Stimulated activated CD4-positive, alpha-beta T cell treated with anti-CD3 and anti-CD28 coated beads, Interleukin-4, amount 100 ng/mL, for 24 hours (primary cell): ENCODE measurements at places on chromosomes 11 and 22.

- no peak for DNase-seq
These were observed 116.4 kb downstream of the CASP12 start for GRCh38 chr11:104781719-104782376.

DNA sequence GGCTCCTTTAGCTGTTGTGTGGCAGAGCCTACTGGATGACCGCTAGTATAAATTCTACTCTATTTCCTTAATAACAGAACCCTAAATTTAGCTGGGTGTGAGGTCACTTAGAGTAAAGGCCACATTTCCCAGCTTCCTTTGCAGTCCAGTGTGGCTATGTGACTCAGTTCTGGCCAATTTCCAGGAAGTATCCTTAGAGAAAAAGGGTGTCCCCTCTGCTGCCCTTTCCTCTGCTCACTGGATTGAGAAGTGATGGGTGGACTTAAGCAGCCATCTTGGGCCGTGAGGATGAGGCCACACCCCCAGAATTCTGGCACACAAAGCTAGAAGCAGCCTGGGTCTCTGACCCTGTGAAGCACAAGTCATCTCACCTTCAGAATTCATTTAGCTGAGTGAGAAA lies 11.7 kb upstream of the RASD2 start:
- DNase-seq = no peak

DNA sequence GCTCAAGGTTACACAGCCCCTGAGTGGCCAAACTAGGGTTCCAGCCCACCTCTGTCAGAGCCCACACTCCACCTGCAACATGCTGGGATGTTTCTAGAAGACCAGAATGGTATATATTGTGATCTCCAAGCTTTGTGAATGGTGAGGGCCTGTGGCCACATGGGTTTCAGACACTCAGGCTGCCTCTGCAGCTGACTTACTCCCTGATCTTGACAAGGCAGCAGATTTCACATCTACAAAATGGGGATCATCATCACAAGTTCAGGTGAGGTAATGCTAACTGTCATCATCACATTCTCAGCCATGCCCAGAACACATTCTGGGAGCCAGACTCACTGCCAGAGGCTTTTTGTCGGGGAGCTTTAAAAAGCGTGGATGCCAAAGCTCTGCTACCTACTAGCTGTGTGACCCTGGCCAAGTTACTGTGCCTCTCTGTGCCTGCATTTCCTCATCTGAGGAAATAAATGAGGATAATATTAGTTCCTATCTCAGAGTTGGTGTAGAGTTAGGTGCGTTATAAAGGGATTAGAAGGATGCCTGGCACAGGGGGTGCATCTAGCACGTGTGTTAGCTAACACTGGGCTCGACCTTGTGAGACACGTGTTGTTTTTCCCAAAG lies 24.9 kb upstream of the WNT11 start:
- no peak for DNase-seq

DNA sequence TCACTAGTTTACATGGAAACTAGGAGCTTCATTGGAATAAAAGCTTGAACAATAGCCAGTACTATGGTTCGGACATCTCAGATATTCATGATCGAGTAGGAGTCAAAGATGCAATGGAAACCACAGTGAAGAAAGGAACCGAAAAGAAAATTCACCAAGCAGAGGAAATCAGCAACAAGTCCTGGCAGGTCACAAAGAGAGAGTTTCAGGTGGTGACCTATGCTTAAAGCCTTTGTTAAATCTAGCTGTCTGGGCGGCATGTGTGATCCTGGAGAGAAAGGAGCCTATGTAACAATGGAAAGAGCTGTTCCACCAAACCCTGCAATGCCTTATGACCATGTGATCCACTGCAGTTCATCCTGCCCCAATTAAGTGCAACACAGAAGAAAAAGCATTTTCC lies 68.9 kb upstream of the POU2AF2 start:
- DNase-seq = no peak

- no peak for DNase-seq
These were observed 94.8 kb downstream of the KCNQ1 start for GRCh38 chr11:2539371-2540222.

DNA sequence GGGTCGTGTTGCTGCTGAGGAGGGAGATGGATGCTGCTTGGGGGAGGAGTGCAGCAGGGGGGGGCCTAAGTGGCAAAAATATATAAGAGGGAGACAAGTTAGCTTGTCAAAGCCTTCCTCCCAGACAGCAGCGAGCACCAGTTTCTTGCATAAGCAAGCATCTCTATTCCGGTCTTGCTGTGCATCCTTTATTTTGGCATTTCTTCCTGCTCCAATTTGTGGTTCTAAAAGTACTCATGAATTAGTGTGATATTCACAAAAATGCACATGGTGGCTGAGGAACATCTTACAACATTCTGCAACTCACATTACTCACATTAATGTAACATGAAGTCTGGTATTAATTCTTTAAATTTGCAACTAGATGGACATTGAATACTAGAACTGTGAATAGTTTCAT lies 32.1 kb downstream of the GDPD5 start:
- no peak for DNase-seq

- no peak for DNase-seq
These were observed 144.6 kb downstream of the CCDC81 start for GRCh38 chr11:86519064-86519911.

GRCh38 chr11:2919837-2920236 lies 9.4 kb downstream of the PHLDA2 start:
- no peak for DNase-seq

GRCh38 chr11:127003260-127003981 lies 2.9 kb upstream of the KIRREL3 start:
- no peak for DNase-seq

DNA sequence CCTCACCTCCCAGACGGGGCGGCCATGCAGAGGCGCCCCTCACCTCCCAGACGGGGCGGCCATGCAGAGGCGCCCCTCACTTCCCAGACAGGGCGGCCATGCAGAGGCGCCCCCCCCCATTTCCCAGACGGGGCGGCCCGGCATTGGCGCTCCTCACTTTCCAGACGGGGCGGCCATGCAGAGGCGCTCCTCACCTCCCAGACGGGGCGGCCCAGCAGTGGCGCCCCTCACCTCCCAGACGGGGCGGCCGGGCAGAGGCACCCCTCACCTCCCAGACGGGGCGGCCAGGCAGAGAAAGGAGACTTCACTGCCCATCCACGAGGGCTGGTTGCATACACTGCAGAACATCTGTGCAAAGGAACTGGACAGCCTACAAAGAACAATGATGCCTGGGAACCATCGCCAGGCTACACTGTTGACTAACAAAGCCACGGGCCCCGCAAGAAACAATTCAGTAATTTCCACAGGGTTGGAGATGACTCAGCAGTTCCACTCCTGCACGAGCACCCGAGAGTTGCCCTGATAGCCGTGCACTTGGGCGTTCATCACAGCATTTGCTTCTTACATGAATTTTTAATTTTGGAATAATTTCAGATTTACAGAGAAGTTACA lies 58.7 kb downstream of the CTTN start:
- no peak for DNase-seq

- DNase-seq = no peak
These were observed 13.7 kb downstream of the RNF141 start for GRCh38 chr11:10526974-10527918.
